ENCODE measurements at places on chromosomes 2 and 18. TPM values are rescaled to one million over a fixed set of nuclear protein-coding genes. Genes with fewer than 3 reads are reported as not detected.

The NR4A2 gene
- total RNA-seq, result 2.0 TPM

The CYP27A1 gene
- 0.13 TPM for total RNA-seq

The PKDCC gene
- 21.7 TPM for total RNA-seq

The GREB1L gene
- total RNA-seq, result 5.4 TPM

The STARD7 gene
- 83.6 TPM for total RNA-seq

The COLEC12 gene
- total RNA-seq, result 0.06 TPM

The RPRM gene
- total RNA-seq, result 0.05 TPM

The PEX13 gene
- 14.0 TPM for total RNA-seq

The DUSP19 gene
- 0.80 TPM for total RNA-seq

The C2orf78 gene
- total RNA-seq, result not detected

The GLB1L gene
- total RNA-seq, result 5.8 TPM

The DCDC2C gene
- 0.15 TPM for total RNA-seq

The LRRTM4 gene
- total RNA-seq, result not detected

The SERPINB11 gene
- 0.03 TPM for total RNA-seq

The MSTN gene
- total RNA-seq, result not detected

The RAB27B gene
- total RNA-seq, result 13.1 TPM

The TCF7L1 gene
- 11.5 TPM for total RNA-seq

The KRTCAP3 gene
- total RNA-seq, result 0.72 TPM

The HOXD8 gene
- total RNA-seq, result 6.2 TPM

The ZNF521 gene
- total RNA-seq, result not detected

The PID1 gene
- total RNA-seq, result 4.1 TPM

The ATP6V1C2 gene
- 0.29 TPM for total RNA-seq

The EPHA4 gene
- 0.68 TPM for total RNA-seq

The CNTNAP5 gene
- total RNA-seq, result not detected

Measured in A549 treated with AZD2906 at 1 μM for 4 hours (cell line).